ENCODE measurements at places on chromosomes 4 and X. TPM values are rescaled to one million over a fixed set of nuclear protein-coding genes. Genes with fewer than 3 reads are reported as not detected.

The REST gene
- 19.6 TPM for total RNA-seq

The GABRG1 gene
- not detected for total RNA-seq

The PASD1 gene
- 0.27 TPM for total RNA-seq

The ACSL1 gene
- total RNA-seq, result 7.5 TPM

The RBM47 gene
- total RNA-seq, result 11.2 TPM

The INTS6L gene
- total RNA-seq, result 4.7 TPM

The FAM9B gene
- not detected for total RNA-seq

The BEX3 gene
- 437 TPM for total RNA-seq

The BEX1 gene
- 726 TPM for total RNA-seq

The TRO gene
- 18.7 TPM for total RNA-seq

The MAGEC3 gene
- 0.76 TPM for total RNA-seq
